ENCODE measurements at places on chromosomes 11 and 22. TPM values are rescaled to one million over a fixed set of nuclear protein-coding genes. Genes with fewer than 3 reads are reported as not detected.

SMC1B gene
- total RNA-seq = not detected

MIAT gene
- total RNA-seq = 0.37 TPM

SLC43A1 gene
- total RNA-seq = 0.79 TPM

API5 gene
- 94.8 TPM for total RNA-seq

SLC22A12 gene
- total RNA-seq = not detected

SLC22A9 gene
- total RNA-seq = not detected

OR56A1 gene
- not detected for total RNA-seq

PRG2 gene
- not detected for total RNA-seq

DEUP1 gene
- not detected for total RNA-seq

MYBPC3 gene
- total RNA-seq = not detected

CST6 gene
- total RNA-seq = 8.9 TPM

DGKZ gene
- total RNA-seq = 68.2 TPM

DKK3 gene
- total RNA-seq = 222 TPM

USP2 gene
- 1.9 TPM for total RNA-seq

MUC5AC gene
- not detected for total RNA-seq

OR4C13 gene
- total RNA-seq = not detected

CARNS1 gene
- not detected for total RNA-seq

LRRC10B gene
- total RNA-seq = 0.14 TPM

NRIP3 gene
- total RNA-seq = 1.8 TPM

NRGN gene
- total RNA-seq = 1.7 TPM

KRTAP5-11 gene
- not detected for total RNA-seq

MEN1 gene
- 28.4 TPM for total RNA-seq

DHCR7 gene
- 87.2 TPM for total RNA-seq

KRTAP5-10 gene
- not detected for total RNA-seq

OR8B3 gene
- total RNA-seq = not detected

NCR3LG1 gene
- total RNA-seq = 2.2 TPM

OR51B5 gene
- not detected for total RNA-seq

TPBGL gene
- total RNA-seq = not detected

HSPB2 gene
- total RNA-seq = not detected

OR51M1 gene
- not detected for total RNA-seq

KCNQ1OT1 gene
- 0.37 TPM for total RNA-seq

MPEG1 gene
- total RNA-seq = not detected

ACRV1 gene
- not detected for total RNA-seq

NUP98 gene
- 73.9 TPM for total RNA-seq

KDM4E gene
- not detected for total RNA-seq

LMF2 gene
- total RNA-seq = 55.9 TPM

LARGE2 gene
- 25.0 TPM for total RNA-seq

LRFN4 gene
- total RNA-seq = 38.4 TPM

PTGDR2 gene
- total RNA-seq = not detected

SYCE3 gene
- total RNA-seq = 1.1 TPM

MUC6 gene
- total RNA-seq = not detected

PLXNB2 gene
- total RNA-seq = 221 TPM

MMP13 gene
- 2.3 TPM for total RNA-seq

UPK3A gene
- not detected for total RNA-seq
